Spinal cord (tissue), 10 donors: ENCODE measurements at places on chromosomes 2 and 18.

DNA sequence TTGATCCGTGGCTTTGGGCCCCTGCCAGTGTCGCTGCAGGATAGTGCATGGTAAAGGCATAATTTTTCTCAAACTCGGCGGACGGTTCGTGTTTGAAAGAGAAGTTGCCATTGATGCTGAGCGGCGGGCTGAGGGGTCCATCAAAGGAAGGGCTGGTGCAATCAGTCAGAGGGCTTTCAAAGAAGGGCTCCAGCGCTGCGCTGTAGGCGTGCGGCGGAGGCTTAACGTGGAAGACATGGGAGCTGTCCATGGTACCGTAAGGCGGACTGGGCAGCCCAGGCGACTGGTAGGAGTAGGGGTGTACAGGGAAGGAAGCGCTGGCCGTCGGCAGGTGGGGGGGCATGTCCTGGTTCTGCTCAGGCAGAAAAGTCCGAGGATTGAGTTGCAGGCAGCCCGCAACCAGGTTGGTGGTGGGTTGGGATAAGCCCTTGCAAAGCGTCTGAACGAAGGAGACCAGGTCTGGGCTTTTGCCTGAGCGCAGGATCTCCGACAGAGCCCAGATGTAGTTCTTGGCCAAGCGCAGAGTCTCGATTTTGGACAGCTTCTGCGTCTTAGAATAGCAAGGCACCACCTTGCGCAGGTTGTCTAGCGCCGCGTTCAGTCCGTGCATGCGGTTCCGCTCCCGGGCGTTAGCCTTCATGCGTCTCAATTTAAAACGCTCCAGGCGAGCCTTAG lies 2.3 kb downstream of the NEUROD1 start:
- DNase-seq = no peak
- no peaks in the 10 kb centered on the region for H3K36me3 ChIP-seq
- H3K4me3 ChIP-seq = no peak overlapping the region
- no peak overlapping the region for H3K27ac ChIP-seq

DNA sequence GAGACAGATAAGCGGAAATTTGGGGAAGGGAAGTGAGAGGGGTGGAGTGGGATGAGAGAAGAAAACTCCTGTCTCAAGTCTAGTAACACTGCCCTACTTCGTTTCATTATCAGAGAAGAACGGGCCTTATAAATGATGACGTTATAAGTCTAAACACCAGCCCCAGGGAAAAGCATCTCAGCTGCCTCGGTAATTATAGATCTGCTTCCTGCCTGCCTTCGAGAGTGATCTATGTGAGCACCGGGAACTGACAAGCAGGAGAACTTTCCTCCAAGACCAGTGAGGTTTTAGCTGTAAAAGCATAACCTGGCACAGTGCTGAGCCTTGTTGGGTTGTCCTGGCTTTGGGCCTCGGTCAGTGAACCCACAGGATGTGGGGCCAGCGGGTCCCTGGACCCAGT lies 227.9 kb upstream of the SIX2 start:
- H3K4me1 ChIP-seq = peaks cover 6% of the 10 kb centered on the region
- H3K4me3 ChIP-seq = no peak overlapping the region
- no peak overlapping the region for H3K27ac ChIP-seq

DNA sequence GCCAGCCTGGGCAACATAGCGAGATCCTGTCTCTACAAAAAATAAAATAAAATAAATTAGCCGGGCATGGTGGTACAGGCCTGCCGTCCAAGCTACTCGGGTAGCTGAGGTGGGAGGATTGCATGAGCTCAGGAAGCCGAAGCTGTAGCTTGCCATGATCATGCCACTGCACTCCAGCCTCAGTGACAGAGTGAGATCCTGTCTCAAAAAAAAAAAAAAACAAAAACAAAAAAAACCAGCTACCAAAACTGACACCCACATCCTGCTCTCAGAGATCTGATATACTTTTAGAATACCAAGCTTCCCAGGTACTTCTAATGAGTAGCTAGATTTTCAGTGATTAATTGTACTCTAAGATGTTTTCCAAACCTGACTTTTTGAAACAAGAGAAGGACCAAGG lies 74.0 kb downstream of the TTC27 start:
- DNase-seq = no peak
- no peak overlapping the region for H3K4me3 ChIP-seq
- no peak overlapping the region for H3K27ac ChIP-seq
- no peaks in the 10 kb centered on the region for H3K4me1 ChIP-seq

GRCh38 chr2:204638471-204639194 lies 93.4 kb downstream of the PARD3B start:
- no peaks in the 10 kb centered on the region for H3K4me1 ChIP-seq
- DNase-seq = no peak
- no peak overlapping the region for H3K4me3 ChIP-seq
- H3K27ac ChIP-seq = no peak overlapping the region

DNA sequence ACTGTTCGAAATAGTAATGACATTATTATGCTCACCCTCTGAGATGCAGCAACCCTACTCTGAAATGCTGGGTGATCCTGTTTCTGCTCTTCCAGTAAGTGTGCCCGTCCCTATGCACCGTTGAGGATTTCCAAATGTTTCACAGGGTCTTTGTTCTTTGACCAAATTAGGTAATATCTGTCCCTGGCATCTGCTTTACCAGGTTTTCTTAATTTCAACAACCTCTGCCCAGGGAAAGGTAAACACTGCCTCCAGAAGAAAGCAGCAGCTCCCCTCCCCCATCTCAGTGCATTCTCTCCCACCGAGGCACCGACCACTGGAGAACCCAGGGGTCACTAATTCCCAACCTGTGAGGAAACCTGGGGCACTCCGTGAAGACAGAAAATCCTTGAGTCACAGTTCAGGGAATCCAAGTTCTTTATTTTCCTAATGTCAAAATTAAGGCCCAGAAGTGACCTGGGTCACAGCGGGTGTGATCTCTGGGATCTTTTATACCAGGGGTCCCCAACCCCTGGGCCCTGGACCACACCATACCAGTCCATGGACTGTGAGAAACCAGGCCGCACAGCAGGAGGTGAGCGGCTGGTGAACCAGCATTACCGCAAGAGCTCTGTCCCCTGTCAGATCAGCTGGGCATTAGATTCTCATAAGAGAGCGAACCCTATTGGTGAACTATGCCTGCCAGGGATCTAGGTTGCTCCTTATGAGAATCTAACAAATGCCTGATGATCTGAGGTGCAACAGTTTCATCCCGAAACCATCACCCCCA lies 1.2 kb upstream of the GRB14 start:
- peaks cover 5% of the 10 kb centered on the region for H3K27me3 ChIP-seq
- H3K27ac ChIP-seq = no peak overlapping the region
- peaks cover 4% of the 10 kb centered on the region for H3K4me1 ChIP-seq
- no peak overlapping the region for H3K4me3 ChIP-seq
- H3K36me3 ChIP-seq = no peaks in the 10 kb centered on the region

GRCh38 chr2:209499069-209499468 lies 75.2 kb downstream of the MAP2 start:
- no peak overlapping the region for H3K27ac ChIP-seq
- H3K27me3 ChIP-seq = no peaks in the 10 kb centered on the region
- H3K36me3 ChIP-seq = peaks cover 3% of the 10 kb centered on the region

GRCh38 chr18:75926811-75927210 lies 499.3 kb upstream of the SMIM21 start:
- H3K27ac ChIP-seq = no peak overlapping the region
- H3K4me3 ChIP-seq = no peak overlapping the region
- H3K4me1 ChIP-seq = no peaks in the 10 kb centered on the region
- no peak for DNase-seq
- no peaks in the 10 kb centered on the region for H3K27me3 ChIP-seq
- H3K36me3 ChIP-seq = no peaks in the 10 kb centered on the region

GRCh38 chr2:30756051-30756719 lies 51.1 kb downstream of the CAPN13 start:
- H3K4me3 ChIP-seq = no peak overlapping the region
- no peak for DNase-seq
- H3K36me3 ChIP-seq = no peaks in the 10 kb centered on the region
- no peaks in the 10 kb centered on the region for H3K27me3 ChIP-seq
- H3K27ac ChIP-seq = no peak overlapping the region

GRCh38 chr2:98946855-98947254 lies 10.8 kb upstream of the CRACDL start:
- no peak overlapping the region for H3K4me3 ChIP-seq
- peaks cover 4% of the 10 kb centered on the region for H3K4me1 ChIP-seq
- no peak overlapping the region for H3K27ac ChIP-seq
- DNase-seq = no peak

- H3K4me1 ChIP-seq = peaks cover 20% of the 10 kb centered on the region
- H3K27ac ChIP-seq = no peak overlapping the region
- DNase-seq = no peak
- peaks cover 29% of the 10 kb centered on the region for H3K36me3 ChIP-seq
- H3K4me3 ChIP-seq = no peak overlapping the region
Observed at GRCh38 chr2:130349174-130349573, 6.5 kb downstream of the IMP4 start.

DNA sequence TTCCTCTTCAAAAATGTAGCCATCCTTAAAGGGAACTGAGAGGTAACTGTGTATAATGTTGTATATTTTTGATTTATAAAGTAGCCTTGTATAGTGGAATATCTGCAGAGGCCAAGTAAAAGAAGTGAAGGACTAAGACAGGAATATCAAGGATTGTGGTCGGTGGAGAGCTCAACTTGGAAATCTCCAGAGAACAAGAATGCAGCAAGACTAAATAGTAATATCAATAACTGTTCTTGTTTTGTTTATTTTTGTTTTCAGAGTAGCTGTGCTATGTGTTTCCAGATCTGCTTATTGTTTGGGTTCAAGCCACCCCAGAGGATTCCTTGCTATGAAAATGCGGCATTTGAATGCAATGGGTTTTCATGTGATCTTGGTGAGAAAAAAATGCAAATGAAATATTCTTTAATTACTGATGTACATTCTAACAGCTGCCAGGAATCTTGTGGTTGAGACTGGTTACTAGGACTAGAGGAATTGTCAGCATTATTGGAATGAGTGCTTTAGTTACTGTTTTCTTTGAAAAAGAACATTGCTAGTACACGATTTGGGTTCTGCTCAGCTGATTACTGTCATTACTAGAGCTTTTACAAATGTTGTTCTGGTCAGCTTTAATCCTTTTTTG lies 25.0 kb downstream of the FASTKD2 start:
- H3K27me3 ChIP-seq = no peaks in the 10 kb centered on the region
- no peaks in the 10 kb centered on the region for H3K4me1 ChIP-seq
- DNase-seq = peak; percentile 15
- no peak overlapping the region for H3K27ac ChIP-seq
- H3K4me3 ChIP-seq = no peak overlapping the region

DNA sequence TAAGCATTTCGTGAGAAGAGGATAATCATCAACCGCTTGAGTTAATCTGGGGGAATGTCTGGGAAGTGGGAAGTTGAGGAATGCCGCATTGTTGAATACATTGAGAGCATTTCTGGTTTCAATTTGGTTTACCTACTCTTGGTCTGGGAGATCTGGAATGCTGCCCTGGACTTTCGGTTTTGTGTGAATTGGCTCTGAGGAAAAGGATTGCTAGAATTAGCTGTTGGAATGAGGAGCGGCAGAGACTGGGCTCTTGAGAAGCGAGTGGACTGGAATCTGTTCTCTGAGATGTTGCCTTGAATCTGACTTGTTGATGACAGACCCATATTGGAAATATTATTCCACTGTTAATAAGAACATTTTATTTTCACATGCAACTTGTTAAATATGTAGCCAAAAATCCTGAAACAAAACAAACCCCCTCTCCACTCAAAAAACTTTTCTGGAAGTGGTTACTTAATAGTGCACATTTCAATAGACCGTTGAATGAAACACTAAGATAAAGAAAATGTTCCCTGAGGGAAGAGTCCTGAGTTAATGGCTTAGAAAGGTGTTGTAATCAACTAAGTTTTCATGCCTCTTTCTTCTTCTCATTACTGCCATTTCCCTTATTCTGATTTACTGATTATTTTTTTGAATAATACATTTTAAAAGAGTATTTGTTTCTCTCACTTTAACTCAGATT lies 50.8 kb downstream of the PTPRM start:
- H3K4me3 ChIP-seq = no peak overlapping the region
- H3K27ac ChIP-seq = no peak overlapping the region
- no peaks in the 10 kb centered on the region for H3K36me3 ChIP-seq
- peaks cover 5% of the 10 kb centered on the region for H3K4me1 ChIP-seq
- DNase-seq = no peak

DNA sequence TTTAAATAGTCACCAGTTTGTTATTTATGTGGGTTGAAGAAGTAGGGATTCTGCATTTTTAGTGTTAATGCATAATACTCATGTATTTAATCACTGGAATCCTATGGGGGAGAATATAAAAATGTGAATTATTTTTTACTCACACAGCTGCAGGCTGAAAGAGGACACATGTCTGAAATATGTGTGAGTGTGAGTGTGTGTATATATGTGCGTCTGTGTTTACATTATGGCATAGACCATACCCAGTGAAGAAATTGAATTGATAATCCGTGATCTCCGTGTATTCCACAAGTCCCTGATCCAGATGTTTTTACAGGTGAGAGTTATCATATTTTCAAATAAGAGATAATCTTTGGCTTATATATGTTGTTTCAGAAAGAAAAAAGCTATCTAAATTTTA lies 225.3 kb downstream of the ICOS start:
- no peaks in the 10 kb centered on the region for H3K27me3 ChIP-seq
- no peak overlapping the region for H3K27ac ChIP-seq
- no peak for DNase-seq
- H3K36me3 ChIP-seq = no peaks in the 10 kb centered on the region
- no peak overlapping the region for H3K4me3 ChIP-seq
- H3K4me1 ChIP-seq = no peaks in the 10 kb centered on the region

DNA sequence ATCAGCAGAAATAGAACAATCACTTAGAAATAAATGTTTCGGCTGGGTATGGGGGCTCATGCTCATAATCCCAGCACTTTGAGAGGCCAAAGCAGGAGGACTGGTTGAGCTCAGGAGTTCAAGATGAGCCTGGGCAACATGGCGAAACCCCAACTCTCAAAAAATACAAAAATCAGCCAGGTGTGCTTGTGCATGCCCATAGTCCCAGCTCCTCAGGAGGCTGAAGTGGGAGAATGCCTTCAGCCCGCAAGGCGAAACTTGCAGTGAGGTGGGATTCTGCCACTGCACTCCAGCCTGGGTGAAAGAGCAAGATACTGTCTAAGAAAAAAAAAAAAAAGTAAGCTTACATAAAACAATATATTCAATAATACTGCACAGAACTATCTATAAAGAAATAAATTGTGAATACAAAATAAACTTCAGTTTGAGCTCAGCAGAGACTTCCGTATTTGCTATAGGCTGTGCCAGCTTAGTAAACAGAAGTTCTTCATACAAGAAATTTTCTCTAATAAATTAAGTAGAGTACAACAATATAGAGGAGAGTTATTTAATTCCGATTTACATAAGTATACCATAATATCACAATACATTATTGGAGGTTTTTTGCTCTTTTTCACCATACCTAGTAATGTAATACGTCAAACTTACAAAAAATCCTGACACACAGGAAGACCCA lies 43.6 kb downstream of the SRBD1 start:
- no peaks in the 10 kb centered on the region for H3K27me3 ChIP-seq
- H3K4me3 ChIP-seq = no peak overlapping the region
- no peak overlapping the region for H3K27ac ChIP-seq
- H3K4me1 ChIP-seq = no peaks in the 10 kb centered on the region

- no peaks in the 10 kb centered on the region for H3K4me1 ChIP-seq
- DNase-seq = no peak
- no peak overlapping the region for H3K4me3 ChIP-seq
- no peaks in the 10 kb centered on the region for H3K27me3 ChIP-seq
- H3K27ac ChIP-seq = no peak overlapping the region
- H3K36me3 ChIP-seq = no peaks in the 10 kb centered on the region
Observed at GRCh38 chr2:68913359-68913758, 39.3 kb downstream of the GKN2 start.
